ENCODE measurements at places on chromosomes 5 and 9.

DNA sequence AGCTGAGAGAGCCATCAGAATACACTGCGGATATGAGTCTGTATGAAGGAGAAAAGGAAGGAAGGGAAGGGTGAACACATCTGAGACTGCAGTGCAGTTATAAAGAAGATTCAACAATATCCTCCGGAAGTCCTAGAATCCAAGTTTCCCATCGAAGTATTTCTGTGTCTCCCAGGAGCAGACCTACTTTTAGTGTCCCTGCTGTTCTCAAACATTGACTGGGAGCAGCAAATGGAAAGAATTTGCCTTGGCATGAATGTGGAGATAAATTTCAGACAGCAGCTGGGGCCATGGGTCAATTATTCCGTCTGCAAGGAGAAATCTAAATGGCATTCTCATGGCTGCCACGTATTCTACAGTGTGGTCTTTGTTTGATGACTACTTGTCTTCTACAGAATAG is 478.1 kb upstream of the SMC2 start:
- no peak for DNase-seq

DNA sequence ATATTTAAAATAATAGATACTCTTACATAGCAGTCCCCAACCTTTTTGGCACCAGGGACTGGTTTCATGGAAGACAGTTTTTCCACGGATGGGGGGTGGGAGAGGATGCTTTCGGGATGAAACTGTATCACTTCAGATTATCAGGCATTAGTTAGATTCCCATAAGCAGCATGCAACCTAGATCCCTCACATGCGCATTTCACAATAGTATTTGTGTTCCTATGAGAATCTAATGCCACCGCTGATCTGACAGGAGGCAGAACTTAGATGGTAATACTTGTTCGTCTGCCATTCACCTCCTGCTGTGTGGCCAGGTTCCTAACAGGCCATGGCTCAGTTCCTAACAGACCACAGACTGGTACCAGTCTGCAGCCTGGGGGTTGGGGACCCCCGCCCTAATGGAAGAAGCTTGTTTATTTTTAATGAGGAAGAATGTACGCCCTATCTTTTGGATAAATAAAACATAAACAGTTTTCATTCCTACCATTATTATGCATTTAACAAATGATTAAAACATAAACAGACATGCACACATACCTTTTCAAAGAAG is 187.7 kb downstream of the ZSWIM6 start:
- DNase-seq, result no peak

- no peak for DNase-seq
These were observed 270.6 kb downstream of the IRX2 start for GRCh38 chr5:2480871-2481270.

- DNase-seq, result no peak
These were observed 26.5 kb upstream of the NCS1 start for GRCh38 chr9:130145658-130146057.

DNA sequence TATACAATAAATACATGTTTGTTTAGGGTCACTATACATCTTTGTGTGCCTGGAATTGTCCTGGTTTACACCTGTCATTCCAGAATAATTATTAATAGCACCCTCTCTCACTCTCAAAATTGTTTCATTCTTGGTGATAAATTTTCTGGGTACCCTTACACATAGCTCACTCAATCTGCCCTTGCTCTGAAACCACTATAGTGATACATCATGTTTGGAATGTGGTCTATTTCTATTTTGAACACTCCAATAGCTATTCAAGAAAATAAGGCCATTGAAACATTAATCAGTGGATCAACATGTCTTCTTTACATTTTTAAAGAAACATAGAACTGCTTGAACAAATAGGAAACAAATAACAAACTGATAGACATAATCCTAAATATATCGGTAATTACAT is 158.7 kb downstream of the ARRDC3 start:
- DNase-seq, result no peak

Data from activated CD8-positive, alpha-beta memory T cell treated with anti-CD3 and anti-CD28 coated beads for 1 hour (primary cell).